ENCODE measurements at places on chromosomes 7 and 10. TPM values are rescaled to one million over a fixed set of nuclear protein-coding genes. Genes with fewer than 3 reads are reported as not detected.

DNA sequence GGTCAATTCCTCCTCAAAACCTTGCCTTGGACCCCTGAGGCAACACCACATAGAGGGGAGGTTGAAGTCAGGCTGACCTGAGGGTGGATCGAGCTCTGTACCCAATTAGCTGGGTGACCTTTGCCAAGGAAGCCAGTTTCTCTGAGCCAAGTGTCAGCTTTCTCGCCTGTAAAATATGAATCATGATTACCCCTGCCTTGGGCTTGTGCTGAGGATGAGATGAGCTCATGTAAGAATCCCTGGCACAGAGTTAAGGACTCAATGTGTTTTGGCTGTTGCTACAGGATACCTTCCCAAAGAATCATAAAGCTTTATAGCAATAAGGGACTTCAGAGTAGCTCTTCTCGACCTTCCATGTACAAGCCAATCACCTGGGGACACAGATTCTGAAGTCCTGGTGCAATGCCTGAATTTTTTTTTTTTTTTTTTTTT lies 43.5 kb upstream of the CACUL1 start:
- no peak for DNase-seq
- H3K36me3 ChIP-seq, result no peaks in the 10 kb centered on the region
- no peak overlapping the region for H3K4me3 ChIP-seq
- no peak overlapping the region for H3K27ac ChIP-seq
- peaks cover 24% of the 10 kb centered on the region for H3K27me3 ChIP-seq
- H3K4me1 ChIP-seq, result no peaks in the 10 kb centered on the region

DNA sequence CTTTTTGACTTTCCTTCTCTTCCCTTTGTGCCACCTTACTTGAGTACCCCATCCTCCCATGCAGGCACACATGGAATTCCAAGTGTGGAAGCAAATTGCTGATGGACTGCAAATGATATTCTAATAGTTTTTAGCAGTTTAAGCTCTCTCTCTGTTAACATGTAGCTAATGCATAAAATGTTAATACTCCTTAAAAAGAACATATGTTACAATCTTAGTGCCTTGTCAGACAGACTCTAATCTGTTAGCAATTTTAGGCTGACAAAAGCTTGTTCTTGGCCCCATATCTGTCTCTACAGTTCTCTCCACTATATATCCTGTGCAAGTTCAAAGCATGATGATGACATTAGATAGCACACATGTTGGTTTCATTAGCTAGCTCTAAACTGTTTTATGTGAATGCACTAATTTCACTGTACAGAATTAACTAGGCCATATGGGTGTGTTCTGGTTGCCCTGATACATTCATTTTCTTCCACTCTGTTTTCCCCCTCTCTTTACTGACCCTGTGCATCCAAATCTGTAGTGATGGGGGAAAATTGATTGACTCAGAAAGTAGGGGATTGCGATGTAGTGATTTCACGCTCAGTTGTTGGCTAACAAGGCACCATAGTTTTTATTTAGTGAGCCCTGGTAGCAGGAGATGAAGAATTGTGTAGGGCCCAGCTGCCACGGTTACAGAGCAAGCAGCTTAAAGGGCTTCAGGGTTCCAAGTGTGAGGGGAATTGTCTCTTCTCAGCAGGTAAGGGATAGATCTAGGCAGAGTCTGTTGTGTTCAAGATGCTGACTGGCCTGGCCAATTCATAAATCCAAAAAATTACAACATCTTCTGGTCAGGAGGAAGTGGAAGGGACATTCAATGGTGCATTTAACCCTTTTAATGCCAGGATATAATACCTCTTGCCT lies 114.6 kb upstream of the FZD1 start:
- no peaks in the 10 kb centered on the region for H3K36me3 ChIP-seq
- no peak for DNase-seq
- H3K27ac ChIP-seq, result no peak overlapping the region
- no peaks in the 10 kb centered on the region for H3K4me1 ChIP-seq
- peaks cover 2% of the 10 kb centered on the region for H3K27me3 ChIP-seq

- no peak overlapping the region for H3K27ac ChIP-seq
- DNase-seq, result no peak
- no peaks in the 10 kb centered on the region for H3K27me3 ChIP-seq
- no peaks in the 10 kb centered on the region for H3K36me3 ChIP-seq
Measured at GRCh38 chr7:65749039-65749438, 123.8 kb upstream of the VKORC1L1 start.

DNA sequence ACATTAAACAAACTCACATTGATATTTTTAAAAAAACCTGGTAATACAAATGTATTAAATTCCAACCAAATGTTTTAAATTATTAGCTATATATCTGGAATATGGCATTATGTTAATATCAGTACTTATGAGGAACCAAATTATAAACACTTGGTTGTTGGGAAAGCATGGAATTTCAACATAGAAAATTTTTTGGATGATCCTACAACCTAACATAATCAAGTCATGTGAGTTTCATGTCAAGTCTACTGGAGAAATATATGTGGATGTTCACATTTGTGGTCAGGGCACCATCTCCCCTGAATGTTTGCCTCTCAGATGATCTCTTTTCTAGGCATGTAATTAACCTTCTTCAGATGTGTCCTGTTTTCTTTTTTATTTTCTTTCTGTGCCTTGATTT lies 5.2 kb upstream of the POT1 start:
- H3K27ac ChIP-seq, result no peak overlapping the region
- no peaks in the 10 kb centered on the region for H3K36me3 ChIP-seq
- no peaks in the 10 kb centered on the region for H3K4me1 ChIP-seq
- peaks cover 2% of the 10 kb centered on the region for H3K27me3 ChIP-seq

GRCh38 chr10:69498711-69499471 lies 47.6 kb downstream of the TSPAN15 start:
- peaks cover 5% of the 10 kb centered on the region for H3K4me1 ChIP-seq
- H3K4me3 ChIP-seq, result no peak overlapping the region
- H3K36me3 ChIP-seq, result no peaks in the 10 kb centered on the region

DNA sequence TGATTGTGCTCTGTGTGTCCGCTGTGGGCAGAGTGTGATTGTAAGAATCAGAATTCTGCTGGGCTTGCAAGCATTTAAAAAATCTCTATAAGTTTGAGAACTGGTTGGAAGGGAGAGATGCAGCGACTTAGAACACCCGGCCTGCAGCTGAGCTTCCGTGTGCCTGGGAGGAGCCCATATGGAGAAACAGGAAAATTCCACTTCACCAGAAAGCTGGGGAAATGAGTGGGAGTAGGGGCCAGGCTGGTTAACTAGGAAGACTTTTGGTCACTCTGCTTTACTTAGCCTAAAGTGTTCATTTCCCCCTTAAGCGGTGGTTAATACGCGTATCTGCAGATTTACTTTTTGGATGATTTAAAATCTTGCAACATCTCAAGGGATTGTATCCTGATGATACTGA lies 72.2 kb downstream of the TCF7L2 start:
- DNase-seq, result no peak
- peaks cover 17% of the 10 kb centered on the region for H3K27me3 ChIP-seq
- H3K36me3 ChIP-seq, result no peaks in the 10 kb centered on the region
- H3K4me3 ChIP-seq, result no peak overlapping the region

ACBD7 gene
- 1.5 TPM for total RNA-seq

EGR2 gene
- 1.4 TPM for total RNA-seq

LRIT1 gene
- total RNA-seq, result not detected

TLX1 gene
- total RNA-seq, result not detected
